Dermis lymphatic vessel endothelial cell (primary cell): ENCODE measurements at places on chromosomes 7 and 10. TPM values are rescaled to one million over a fixed set of nuclear protein-coding genes. Genes with fewer than 3 reads are reported as not detected.

The HSPA12A gene
- total RNA-seq: 0.52 and 1.3 TPM in 2 replicates

The ATE1 gene
- total RNA-seq: 35.5 and 42.4 TPM in 2 replicates

The SLC26A4 gene
- total RNA-seq: 3.4 and 4.9 TPM in 2 replicates

The ADAP1 gene
- 1.4 and 5.0 TPM in 2 replicates for total RNA-seq

The PRLHR gene
- total RNA-seq: not detected in 2 replicates

The TWIST1 gene
- 0.17 and 0.87 TPM in 2 replicates for total RNA-seq

The GIMAP7 gene
- total RNA-seq: 107 and 139 TPM in 2 replicates

The LRRC72 gene
- total RNA-seq: not detected in 2 replicates

The PAPOLB gene
- 0.11 and 0.60 TPM in 2 replicates for total RNA-seq

The SSC4D gene
- 0.09 and 0.54 TPM in 2 replicates for total RNA-seq

The TNS3 gene
- total RNA-seq: 3.3 and 4.0 TPM in 2 replicates

The LMTK2 gene
- total RNA-seq: 7.6 and 8.7 TPM in 2 replicates

The FGFBP3 gene
- total RNA-seq: 0.33 and 0.43 TPM in 2 replicates

The UPK3B gene
- 0.11 and 0.17 TPM in 2 replicates for total RNA-seq

The SLC13A1 gene
- total RNA-seq: not detected in 2 replicates

The NRAP gene
- not detected in 2 replicates for total RNA-seq

The HACD1 gene
- total RNA-seq: 14.7 and 17.9 TPM in 2 replicates

The CTAGE4 gene
- total RNA-seq: 0.09 TPM in 1 of 2 replicates, not detected in the other

The HOXA7 gene
- 1.4 and 2.5 TPM in 2 replicates for total RNA-seq

The TEX47 gene
- total RNA-seq: not detected in 2 replicates

The CPXM2 gene
- total RNA-seq: under 0.01 TPM in 1 of 2 replicates, not detected in the other

The PLOD3 gene
- total RNA-seq: 24.2 and 24.5 TPM in 2 replicates

The OR2A42 gene
- total RNA-seq: not detected in 2 replicates

The OR2AE1 gene
- 0.11 and 0.17 TPM in 2 replicates for total RNA-seq

The PON1 gene
- total RNA-seq: not detected in 2 replicates

The PLPP4 gene
- total RNA-seq: 0.43 TPM in 1 of 2 replicates, not detected in the other

The DNAJC30 gene
- total RNA-seq: 1.5 and 2.4 TPM in 2 replicates

The OLAH gene
- 0.26 TPM in 1 of 2 replicates, not detected in the other for total RNA-seq
